M059J (cell line): ENCODE measurements at places on chromosomes 12 and 14.

DNA sequence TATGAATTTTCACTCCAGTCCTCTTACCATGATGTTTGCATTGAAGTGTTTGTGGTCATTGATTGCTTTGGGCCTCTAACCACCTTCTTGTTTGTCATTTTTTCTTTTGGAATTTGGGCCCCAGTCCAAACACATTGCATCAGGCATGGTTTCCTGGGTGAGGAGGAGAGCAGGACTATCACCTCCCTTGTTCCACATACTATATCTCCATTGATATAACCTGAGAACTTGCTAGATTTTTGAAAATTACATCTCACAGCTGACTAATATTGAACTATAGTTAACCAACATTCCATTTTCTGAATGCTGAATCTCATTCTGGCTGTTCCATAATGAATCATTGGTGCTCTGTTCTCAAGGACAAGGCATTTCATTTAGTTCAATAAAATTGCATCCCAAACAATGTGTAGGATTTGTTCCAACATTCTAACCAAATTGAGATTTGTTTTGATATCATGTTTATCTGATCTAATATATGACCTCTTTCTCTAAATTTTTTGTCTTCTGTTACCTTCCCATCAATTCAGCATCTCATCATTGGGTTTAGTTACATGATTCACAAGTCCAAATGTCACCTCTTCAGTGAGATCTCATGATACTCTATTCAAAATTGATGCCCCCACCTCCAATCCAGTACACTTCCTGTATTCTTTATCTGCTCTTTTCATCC lies 329.0 kb downstream of the ZFP36L1 start:
- DNase-seq, result peak; percentile 56

GRCh38 chr12:72219937-72220336 lies 52.2 kb upstream of the TRHDE start:
- DNase-seq, result no peak

DNA sequence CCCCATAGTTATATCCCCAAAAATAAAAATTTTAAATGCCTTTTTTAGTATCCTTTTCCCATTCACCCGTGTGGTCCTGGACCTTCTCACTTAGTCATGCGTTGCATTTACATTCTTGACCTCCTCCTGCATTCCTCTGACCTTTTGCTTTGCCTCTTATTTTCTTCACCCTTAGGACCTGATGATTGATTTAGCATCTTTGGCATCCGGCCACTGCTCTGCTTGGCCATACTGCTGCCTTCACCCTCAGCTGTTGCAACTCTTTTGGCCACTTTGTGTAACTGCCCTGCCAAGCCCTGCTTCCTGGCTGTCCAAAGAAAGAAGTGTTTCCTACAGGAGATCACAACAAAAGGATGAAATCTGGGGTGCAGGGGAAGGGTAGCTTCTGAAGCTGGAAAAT lies 48.8 kb upstream of the SLC38A4 start:
- DNase-seq, result peak; percentile 80

GRCh38 chr12:116916714-116917114 lies 6.0 kb downstream of the FBXW8 start:
- DNase-seq, result peak; percentile 89

DNA sequence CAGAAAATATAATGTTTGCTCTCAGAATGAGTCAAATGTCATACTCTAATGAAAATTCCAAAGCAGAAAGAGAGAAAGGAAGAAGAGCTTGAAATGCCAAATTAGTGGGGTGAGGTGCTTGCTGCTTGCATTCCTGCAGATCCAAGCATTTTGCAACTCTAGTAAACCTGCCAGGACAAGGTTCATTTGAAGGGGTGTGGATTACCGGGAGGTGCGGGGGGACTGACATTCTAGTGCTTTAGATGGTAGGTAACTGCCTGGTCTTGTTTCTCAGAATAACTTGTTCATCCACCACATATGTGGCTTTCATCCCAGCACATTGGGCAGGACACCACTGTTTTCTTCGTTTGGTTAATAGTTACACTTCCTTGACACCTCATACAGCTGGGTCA lies 144.4 kb downstream of the AKAP6 start:
- DNase-seq, result peak; percentile 57

GRCh38 chr14:34128665-34129064 lies 177.8 kb upstream of the EGLN3 start:
- no peak for DNase-seq

DNA sequence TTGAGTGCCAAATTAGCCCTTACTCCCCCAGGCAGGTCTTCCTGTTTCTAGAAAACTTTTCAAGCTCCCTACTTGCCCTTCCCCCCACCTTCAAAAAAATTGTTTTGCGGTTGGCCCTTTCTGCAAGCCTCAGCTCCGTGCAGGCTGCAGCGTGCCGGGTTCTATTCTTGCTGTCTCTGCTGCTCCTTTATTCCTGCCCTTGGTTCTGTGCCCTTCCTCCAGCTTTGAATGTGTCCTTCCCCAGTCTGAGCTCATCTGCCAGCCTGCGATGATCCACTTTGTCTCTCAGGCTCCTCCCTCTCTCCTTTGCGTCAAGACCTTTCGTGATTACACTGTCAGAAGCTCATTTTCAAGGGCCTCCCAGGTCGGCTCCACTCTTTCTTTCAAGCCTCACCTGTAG lies 98.6 kb downstream of the IRF2BPL start:
- DNase-seq, result no peak

GRCh38 chr14:57388067-57388466 lies 2.3 kb upstream of the NAA30 start:
- no peak for DNase-seq

GRCh38 chr14:49193332-49194065 lies 392.7 kb downstream of the RPS29 start:
- DNase-seq, result no peak

GRCh38 chr12:123035841-123036240 lies 55.4 kb downstream of the ARL6IP4 start:
- no peak for DNase-seq

DNA sequence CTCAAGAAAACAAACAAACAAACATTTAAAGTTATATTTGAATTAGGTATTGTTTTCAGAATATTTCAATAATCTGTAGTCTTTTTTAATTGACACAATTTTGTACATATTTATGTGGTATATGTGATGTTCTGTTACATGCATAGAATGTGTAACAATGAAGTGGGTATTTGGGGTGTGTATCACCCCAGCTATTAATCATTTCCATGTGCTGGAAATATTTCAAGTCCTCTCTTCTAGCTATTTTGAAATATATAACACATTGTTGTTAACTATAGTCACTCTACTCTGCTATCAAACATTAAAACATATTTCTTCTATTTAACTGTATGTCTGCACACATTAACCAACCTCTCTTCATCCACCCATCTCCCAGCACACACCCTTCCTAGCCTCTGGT lies 32.0 kb upstream of the SIX1 start:
- DNase-seq, result no peak

- DNase-seq, result peak; percentile 25
Measured at GRCh38 chr14:53103636-53104340, 49.3 kb downstream of the DDHD1 start.

DNA sequence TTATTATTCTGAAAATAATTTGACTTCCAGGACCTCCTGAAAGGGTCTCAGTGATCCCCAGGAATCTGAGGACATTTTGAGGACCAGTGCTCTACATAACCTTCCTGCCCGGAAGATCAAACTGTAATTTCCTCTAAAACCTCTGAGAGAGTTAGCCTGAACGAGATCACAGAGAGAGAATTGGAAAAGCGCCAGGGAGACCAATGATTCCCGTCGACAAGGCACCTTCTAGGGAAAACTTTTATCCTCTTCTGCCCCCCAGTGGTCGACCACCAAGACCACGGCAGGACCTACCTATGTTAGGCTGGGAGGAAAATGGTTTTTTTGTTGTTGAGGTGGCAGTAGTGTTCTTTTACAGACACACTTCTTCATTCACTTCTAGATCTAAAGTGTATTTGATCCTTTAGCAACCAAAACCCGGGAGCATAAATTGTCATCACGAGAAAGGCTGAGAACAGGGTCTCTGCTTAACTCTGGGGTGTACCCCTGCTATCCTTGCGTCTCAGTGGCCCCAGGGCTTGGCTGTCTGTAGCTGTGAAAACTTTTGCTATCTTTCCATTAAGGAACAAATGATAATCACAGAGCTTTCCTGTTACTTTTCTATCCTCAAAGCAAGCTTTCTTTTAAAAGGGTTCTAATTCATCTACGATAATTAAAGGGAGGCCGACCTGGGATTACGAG lies 62.9 kb upstream of the NID2 start:
- DNase-seq, result peak; percentile 94

DNA sequence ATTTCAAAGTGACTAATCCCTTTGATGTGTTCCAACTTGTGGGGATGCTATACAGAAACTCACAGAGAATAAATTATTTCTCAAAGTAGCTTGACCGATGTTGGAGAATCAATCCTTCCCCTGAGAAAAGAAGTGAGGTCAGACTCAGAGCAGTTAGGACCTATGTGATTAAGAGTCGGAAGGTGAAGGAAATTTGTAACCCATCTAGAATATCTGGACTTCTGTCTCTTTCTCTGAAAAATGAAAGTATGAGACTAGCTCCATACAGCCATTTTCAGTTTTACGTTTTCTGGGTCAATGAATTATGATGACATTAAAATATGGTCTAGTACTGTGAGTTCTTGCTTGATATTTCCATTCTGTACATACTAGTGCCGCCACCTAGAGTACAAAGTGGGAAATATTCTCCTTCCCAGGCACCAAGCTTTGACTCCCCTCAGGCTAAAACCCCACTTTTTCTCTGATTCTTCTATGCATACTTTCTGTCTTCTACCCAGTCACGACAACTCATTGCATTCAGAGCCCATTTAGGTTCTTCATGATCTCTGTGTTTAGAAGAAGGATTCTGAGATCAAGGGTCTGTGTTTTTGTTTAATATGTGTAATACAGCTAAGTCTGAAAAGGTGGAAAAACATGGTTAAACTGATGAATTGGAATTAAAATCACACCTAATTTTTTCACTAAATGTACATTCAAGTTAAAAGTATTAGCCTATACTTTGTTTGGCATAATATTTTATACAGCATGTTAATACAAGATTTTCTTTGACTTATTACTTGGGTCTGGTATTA lies 6.9 kb upstream of the NTS start:
- peak; percentile 47 for DNase-seq

GRCh38 chr12:40646456-40646855 lies 45.8 kb upstream of the CNTN1 start:
- no peak for DNase-seq

DNA sequence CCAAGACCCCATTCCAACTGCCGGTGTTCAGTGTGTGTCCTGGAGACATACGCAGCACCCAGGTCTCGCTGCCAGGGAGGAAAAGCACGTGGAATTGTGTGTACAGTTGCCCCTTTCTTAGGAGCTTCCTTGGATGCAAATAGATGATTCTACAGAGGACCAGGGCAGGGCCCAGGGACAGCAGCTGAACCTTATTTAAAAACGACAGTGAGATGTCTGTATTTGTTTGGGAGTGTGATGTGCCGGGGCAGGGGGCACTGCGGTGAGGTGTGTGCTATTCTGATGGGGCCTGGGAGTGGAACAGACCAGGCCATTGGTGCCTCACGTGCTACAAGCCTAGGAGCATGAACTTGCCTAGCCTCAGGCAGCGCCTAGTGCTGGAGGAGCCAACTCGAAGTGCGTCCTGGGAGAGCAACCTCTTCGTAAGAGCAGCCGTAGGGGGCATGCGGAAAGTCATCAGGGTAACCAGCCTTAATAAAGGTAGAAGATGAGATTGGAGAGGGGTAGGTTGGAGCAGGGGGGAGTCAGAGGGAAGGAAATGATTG lies 98.3 kb upstream of the ESRRB start:
- DNase-seq, result no peak

GRCh38 chr14:100677554-100678468 lies 48.9 kb upstream of the DLK1 start:
- DNase-seq, result peak; percentile 27

DNA sequence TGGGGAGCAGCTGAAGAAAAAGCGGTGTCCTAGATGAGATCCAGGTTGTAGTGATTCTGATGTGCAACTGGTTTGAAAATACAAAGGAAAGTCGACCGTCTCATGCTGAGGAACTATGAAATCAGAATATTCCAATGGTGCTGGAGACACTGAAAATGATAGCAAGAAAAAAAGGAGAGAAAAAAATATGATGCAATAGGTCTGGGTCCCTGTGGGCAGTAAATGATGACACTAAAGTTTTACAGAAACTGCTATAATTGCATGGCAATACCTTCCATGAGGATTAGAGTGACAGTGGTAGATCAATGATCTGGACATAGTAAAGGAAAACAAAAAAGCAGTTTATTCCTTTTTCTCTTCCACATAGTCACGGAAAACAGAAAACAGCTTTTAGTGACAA lies 2.3 kb downstream of the PYM1 start:
- DNase-seq, result no peak

DNA sequence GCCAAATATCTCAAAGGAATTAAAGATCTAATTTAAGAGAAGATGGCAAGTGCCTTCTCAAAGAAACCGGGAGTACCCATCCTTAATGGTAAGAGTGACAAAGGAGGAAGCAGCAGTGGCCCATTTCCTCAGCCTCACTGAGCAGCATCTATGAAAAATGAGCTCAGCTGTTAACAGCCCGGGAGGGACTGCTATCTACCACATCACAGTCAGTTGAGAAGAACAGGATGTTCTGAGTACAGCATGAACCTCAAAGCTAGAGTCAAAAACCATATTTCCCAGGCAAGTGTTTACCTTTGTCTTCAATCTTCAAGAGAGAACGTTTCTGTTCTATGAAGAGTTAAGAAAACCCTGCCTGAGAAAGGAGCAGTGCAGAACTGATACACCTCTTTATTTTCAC lies 115.0 kb downstream of the BTG1 start:
- no peak for DNase-seq

DNA sequence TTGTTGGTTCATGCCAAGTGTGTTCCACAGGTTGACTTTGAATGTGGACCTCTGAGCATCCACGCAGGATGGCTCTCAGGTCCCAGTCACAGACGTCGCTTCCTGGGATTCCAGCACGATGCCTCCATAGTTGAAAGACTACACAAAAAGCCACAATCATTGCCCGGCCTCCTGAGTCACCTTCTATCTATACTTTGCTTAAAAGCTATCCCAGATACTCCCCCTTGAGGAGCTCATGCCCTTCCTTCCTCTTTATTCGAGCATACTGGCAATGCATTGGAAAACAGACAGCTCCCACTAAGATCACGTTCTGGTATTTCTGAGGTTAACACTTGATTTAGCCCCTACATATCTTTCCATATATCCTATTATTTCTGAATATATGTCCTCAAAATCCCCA lies 40.1 kb downstream of the ZNF664 start:
- DNase-seq, result no peak

GRCh38 chr12:31315044-31315715 lies 10.8 kb downstream of the SINHCAF start:
- DNase-seq, result no peak

DNA sequence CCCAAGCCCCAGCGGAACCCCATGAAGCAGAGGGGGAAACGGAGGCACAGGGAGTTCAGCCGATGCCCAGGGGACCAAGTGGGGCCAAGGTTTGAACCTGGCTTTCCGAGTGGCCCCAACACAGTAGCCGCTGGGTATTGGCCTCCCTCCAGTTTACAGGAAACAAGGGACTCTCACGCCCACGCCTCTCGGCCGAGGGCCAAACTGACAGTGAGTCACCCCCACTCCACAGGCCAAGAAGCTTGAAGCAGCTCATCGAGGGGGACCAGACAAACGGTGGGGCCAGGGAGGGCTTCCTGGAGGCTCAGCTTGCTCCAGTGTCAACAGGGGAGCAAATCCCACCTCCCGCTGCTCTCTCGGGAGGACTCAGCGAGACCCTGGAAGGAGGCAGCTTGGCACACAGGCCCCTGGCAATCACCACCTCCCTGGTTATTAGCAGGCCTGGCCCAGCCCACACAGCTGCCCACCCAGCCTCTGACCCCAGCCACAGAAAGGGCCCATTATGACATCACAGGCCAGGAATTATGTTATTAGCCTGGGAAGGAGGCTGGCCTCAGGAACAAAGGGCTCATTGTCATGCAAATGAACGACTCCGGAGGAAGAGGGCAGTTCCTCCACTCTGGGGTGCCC lies 54.6 kb downstream of the NCOR2 start:
- peak; percentile 98 for DNase-seq
